Activated naive CD8-positive, alpha-beta T cell treated with anti-CD3 and anti-CD28 coated beads for 36 hours (primary cell): ENCODE measurements at places on chromosomes 6 and 20. TPM values are rescaled to one million over a fixed set of nuclear protein-coding genes. Genes with fewer than 3 reads are reported as not detected.

DNA sequence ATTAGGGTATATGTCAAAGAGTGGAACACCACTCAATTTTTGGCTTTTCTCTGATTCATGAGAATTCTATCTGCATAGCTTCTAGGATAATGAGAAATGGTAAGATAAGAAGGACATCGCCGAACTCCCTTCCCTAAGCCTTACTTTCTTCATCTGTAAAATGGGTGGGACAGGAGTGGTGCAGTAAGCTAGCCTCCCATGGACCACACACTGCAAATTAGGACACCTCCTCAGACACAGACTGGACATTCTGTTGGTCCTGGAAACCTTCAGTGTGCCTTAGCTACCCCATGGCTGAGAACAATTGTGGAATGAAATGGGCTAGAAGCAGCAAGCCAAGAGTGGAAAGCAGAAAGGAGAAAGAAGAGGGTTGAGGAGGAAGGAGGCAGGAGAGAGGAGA, 89.6 kb downstream of the BMP7 start:
- no peak for DNase-seq

DNA sequence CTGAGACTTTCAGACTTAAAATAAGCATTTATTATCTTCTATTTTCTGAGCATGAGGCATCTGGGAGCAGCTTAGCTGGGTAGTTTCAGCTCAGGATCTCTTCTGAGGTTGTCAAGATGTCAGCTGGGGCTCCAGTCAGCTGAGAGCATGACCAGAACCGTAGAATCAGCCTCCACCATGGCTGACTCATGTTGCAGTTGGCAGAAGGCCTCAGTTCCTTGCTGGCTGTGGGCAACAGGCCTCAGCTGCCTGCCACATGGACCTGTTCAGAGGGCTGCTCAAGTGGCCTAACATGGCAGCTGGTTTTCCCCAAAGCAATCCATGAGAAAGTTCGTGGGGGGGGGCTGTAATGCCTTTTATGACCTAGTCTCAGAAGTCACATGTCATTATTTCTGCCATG, 142.3 kb downstream of the LY86 start:
- no peak for DNase-seq

- DNase-seq = no peak
These were observed 173.7 kb downstream of the MBOAT1 start for GRCh38 chr6:20038410-20039204.

The SAMD10 gene
- 19.3 TPM for total RNA-seq

DNA sequence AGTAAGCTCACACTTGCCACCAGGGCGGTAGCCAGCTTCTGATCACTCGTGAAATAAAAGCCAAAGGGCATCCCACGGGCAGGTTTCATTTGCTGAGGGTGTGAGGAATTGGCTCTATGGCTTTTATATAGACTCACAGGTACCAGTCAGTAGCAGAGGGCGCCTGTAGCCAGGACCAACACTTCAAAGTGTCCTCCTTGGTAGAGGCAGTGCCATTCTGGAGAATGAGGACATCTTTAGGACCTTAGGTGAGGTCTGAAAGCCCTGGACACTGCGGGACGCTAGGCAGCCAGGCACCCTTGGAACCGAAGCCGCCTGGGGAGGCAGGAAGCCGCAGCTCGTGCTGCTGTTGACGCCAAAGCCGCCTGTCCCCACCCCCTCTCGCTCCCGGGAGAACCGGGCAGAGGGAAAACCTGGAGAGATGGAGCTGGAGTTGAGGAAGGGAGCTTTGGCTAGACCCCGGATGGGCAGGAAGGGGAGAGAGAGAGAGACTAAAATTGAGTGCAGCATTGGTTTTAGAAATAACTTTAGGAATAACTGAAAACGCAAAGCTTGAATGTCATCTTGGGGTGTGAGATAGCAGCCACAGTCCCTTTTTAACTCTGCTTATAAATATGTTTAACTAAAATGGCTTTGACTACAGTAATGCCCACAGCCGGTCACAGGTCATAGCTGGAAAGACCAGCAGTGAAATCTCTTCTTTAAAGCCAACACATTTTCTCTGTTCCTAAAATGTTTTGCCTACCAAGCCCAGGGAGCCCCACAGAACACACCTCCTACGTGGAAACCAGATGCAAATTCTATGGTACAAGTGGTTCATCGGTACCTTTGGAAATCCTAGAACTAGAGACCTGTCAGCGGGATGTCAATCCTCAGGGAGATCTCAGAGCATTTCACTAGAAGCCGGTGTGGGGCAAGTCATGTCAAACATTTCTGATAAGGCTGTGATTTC, 128.5 kb upstream of the CDYL start:
- DNase-seq = peak; percentile 35

GRCh38 chr6:113733381-113733780, 123.8 kb upstream of the MARCKS start:
- DNase-seq = no peak

- no peak for DNase-seq
These were observed 442.3 kb upstream of the MAP3K7 start for GRCh38 chr6:91029211-91029610.

The LGSN gene
- total RNA-seq = not detected

The EDN3 gene
- total RNA-seq = not detected

DNA sequence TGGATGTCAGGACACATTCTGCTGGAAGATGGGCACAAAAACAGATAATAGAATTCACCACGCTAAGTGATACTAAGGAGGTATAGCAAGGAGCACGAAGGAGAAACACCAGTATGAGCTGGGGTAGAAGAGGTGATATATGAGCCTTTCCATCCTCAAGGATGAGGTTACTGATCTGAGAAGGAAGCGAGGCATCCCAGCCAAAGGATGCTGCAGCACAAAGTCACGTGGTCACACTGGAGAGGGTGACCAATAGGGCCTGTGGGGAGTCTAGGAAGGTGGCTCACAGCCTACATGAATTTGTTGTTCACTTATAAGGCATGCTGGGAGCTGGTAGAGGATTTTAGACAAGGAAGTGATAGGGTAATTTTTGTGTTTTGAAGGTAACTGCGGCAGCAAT, 1.4 kb downstream of the GINS1 start:
- DNase-seq = no peak

The NHSL1 gene
- 0.68 TPM for total RNA-seq

DNA sequence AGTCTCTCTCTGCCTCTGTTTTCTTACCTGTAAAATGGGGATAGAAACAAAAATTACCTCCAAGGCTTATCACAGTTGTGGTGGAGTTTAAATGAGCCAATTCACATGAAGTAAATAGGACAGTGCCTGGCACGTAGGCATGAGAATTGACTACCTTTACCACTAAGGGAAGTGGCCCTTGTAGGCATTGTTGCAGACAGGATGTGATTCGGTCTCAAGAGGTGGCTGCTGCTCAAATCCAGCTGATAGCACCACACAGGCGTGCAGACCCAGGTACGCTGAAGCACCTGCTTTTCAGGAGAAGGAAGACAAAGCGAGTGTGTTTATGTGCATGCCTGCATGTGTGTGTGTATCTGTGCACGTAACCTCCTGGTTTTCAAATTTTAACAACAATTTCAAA, 108.6 kb downstream of the EYA2 start:
- no peak for DNase-seq

The LY6G5C gene
- total RNA-seq = 2.3 TPM

The NR2E1 gene
- total RNA-seq = not detected

- DNase-seq = no peak
These were observed 17.4 kb downstream of the KIAA1586 start for GRCh38 chr6:57063847-57064246.
